ENCODE measurements at places on chromosomes 1 and 21.
A peak's percentile ranks its signal among the peaks of the same experiment; 100 is the strongest.

DNA sequence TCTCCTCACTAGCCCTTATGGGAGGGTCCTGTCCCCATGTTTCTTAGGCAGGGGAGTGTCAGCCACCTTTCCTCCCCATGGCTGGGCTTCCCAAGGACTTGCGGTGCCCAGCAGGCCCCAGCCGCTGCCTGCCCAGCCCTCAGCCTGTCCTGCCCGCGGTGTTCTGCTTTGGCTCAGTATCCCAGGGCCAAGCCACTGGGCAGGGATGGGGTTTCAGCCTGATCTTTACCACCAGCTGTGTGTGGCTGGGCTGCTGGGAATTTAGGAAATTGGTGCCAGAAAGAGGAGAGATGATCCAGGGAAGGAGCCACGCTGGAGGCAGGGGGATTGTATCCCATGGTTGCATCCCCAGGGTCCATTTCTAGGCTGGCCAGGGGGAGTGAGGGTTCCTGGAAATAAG is 6.9 kb upstream of the IGFN1 start:
- DNase-seq: no peak

- DNase-seq: no peak
These were observed 463.4 kb downstream of the PTPRC start for GRCh38 chr1:199102239-199102638.

DNA sequence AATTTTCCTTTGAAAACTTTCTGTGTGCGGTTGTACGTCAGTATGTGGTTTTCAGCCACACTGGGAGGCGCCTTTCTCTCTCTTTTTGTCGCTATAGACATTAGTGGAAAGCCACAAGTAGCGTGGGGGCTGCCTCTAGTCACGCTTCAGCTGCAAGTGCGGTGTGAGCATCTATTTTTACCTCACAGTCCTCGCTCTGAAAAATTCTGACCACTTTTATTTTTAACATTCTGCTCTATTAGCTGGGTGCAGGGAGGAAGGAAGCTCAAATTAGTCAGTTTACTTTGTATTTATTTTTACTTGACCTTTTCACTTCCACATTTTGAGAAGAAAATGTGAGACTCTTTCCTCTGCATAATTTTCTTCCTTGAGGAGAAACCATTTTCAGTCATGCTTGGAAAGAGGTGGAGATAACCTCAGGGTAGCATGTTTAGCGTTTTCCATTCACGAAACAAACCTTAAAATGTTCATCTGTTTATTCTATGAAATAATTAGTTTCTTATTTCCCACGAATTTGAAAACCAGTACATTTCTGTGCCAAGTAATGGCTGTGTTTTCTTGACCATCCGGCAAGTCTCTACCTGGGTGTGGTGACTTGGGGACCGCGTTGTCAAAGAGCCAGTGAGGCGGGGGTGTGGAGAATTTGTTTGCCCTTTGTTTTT is 35.6 kb downstream of the ADARB1 start:
- peak; percentile 91 for DNase-seq

DNA sequence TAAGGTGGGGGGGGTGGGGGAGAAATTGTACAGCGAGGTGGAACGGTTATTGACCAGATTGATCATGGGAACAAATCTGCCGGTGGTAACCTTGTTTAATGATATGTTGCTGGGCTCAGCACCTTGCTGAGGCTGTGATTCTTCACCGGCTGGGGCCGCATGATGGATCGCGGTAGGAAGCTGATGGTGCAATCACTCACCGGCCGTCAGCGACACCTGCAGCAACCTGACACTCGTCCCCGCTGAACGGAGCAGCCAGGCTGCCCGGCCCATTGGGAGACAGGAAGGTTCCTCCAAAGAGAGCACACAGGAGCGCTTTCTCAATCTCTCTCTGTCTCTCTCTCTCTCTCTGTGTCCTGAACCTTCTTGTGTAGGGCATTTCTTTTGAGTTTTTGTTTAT is 128.5 kb upstream of the RRP15 start:
- DNase-seq: no peak

DNA sequence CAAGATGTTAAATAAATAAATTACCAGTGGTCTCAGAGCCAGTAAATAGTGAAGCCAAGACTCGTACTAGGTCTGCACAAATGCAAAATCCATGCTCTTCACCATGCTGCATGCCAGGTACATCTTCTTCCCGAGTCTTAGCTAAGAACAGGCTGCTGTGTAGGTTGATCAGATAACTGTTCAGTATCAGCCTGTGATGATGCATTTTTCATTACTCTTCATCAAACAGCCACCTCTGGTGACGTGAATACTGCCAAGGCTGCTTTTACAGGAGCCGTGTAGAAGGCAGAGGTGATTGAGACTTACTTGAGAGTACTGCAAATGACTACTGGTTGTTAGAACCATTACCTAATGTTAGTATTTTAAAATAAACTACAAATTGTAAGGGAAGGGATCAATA is 39.3 kb upstream of the HOOK1 start:
- DNase-seq: no peak
